ENCODE measurements at places on chromosomes 7 and 10. TPM values are rescaled to one million over a fixed set of nuclear protein-coding genes. Genes with fewer than 3 reads are reported as not detected.

Gene GIMAP8
- 14.4 TPM for total RNA-seq

Gene IFIT1B
- not detected for total RNA-seq

Gene AKR1C8
- total RNA-seq, result not detected

Gene ADAMTS14
- 0.16 TPM for total RNA-seq

Gene KCP
- total RNA-seq, result 0.11 TPM

Gene OR2A1
- total RNA-seq, result not detected

Gene GIGYF1
- total RNA-seq, result 23.5 TPM

Gene GPNMB
- 248 TPM for total RNA-seq

Gene CPA2
- not detected for total RNA-seq

Gene STOX1
- total RNA-seq, result 0.38 TPM

Gene PON2
- 38.9 TPM for total RNA-seq

Gene FBXL13
- total RNA-seq, result 0.51 TPM

Gene TNRC18
- total RNA-seq, result 29.5 TPM

Gene ACTL6B
- total RNA-seq, result not detected

Gene NUTM2B
- 1.2 TPM for total RNA-seq

Gene PCDH15
- 0.16 TPM for total RNA-seq

Gene GPC2
- total RNA-seq, result 0.13 TPM

Gene EPO
- total RNA-seq, result not detected

Gene PROSER2
- total RNA-seq, result 0.97 TPM

Gene PIP
- total RNA-seq, result not detected

Gene ANKRD22
- total RNA-seq, result not detected

Gene SEMA3E
- total RNA-seq, result 0.27 TPM

Gene FAM237B
- total RNA-seq, result not detected

Gene SLC39A12
- not detected for total RNA-seq

Gene NUDT5
- total RNA-seq, result 10.0 TPM

Gene TAS2R5
- 0.27 TPM for total RNA-seq

Gene GRID2IP
- total RNA-seq, result not detected

Gene MYL10
- total RNA-seq, result not detected

Data from Right ventricle myocardium superior (tissue), 1 donor.